Islet precursor cell (in vitro differentiated cells): ENCODE measurements at places on chromosomes 2 and 18.

GRCh38 chr2:33086400-33087015 is 139.8 kb downstream of the LTBP1 start:
- no peak for DNase-seq

GRCh38 chr2:161119483-161119882 is 40.7 kb upstream of the TANK start:
- no peak for DNase-seq

GRCh38 chr2:226601881-226602662 is 197.5 kb downstream of the IRS1 start:
- DNase-seq = no peak

DNA sequence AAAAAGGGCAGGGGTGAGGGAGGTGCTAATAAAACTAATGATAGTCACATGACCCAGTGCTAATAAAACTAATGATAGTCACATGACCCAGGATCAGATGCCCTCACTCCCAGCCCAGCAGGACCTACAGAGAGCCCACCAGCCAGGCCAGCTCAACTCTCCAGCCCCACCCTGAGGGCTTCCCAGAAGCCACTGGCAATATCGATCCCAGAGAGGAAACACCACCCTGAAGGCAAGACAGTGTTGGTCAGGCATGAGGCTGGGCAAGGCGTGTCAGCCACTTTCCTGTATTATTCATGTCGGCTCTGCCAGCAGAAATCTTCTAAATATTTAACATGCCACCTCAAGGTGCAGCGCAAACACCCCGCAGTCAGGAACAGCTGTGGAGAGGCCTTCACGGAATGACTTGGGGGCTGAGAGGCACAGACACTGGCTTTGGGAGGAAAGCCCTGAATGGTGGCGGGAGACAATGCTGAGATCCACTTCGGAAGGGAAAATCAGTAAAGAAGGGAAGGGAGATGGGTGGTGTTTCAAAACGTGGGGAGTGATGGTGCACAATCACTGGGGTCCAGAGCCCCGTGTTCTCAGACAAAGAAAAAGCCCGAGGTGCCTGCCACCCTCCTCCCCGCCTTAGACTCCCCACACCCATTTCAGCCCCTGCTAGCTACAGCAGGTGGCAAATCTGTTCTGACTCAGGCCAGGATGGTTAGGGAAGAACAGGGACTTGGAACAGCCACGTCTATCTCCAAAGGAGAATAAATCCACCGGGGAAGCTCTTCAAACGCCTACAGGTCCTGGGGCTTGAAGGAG is 1.4 kb downstream of the REEP1 start:
- DNase-seq = peak; percentile 45

GRCh38 chr2:217177720-217178119 is 317.9 kb upstream of the TNP1 start:
- DNase-seq = no peak

GRCh38 chr2:105789745-105790460 is 45.2 kb downstream of the NCK2 start:
- no peak for DNase-seq

DNA sequence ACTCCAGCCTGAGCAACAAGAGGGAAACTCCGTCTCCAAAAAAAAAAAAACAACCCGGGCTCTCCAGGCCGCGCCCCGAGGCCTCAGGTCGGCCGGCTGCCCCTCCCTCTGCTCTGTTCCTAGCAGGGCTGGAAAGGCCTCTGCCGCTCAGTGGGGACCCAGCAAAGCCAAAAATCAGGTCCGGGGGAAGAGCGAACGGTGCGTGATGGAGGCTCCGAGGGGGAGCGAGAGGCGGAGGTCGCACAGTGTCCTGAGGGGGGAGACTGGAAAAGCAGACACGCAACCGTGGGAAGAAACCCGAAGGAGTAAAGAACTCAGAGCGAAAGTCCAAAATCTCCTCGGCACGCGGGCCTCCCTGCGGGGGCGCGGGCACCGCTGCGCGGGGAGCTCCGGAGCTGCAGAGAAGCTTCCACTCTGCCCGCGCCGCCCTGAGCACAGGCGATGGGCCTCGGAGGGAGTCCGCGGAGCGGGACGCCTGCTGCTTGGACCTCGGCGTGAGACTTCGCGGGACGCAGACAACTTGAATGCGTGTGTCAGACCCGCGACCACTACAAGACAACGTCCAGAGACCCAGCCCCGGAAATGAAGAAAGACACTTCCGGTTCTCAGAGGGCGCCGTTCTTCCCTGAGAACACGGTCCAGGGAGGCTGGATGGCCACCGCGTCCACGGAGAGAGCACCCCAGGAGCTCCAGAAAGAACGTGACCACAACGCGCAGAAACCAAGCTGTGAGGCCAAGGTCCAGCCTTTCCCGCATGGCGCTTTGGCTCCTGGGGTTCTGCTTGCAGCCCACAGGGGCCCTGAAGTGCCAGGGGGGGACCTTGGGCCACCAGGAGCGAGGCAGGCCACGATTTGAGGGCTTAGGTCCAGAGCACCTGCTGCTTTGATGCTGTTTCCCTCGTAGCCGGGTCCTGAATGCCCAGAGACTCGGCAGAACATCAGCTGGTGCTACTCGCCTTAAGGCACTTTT is 219.8 kb downstream of the DPP10 start:
- DNase-seq = peak; percentile 71

DNA sequence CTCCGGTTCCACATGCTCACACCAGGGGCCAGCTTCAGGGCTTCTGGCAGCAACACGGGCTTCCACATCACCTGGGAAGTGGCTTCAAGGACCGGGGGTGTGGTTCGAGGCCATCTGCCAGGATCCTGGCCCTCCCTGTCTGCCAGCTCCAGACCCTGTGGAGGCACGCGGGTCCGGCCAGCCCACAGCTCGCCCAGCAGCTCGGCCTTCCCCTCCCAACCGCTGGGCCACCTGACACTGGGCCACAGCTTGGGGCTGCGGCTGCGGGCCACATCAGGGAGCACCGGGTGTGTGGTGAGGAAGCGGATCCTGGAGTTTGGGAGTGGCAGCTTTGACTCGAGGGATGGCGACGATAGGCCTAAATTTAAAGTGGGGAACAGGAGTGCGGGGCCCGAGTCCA is 7.0 kb downstream of the C2orf81 start:
- no peak for DNase-seq

GRCh38 chr2:140117386-140117785 is 1337.2 kb upstream of the NXPH2 start:
- no peak for DNase-seq

- no peak for DNase-seq
Observed at GRCh38 chr2:102783506-102784183, 21.8 kb downstream of the TMEM182 start.

GRCh38 chr2:32242331-32242730 is 22.4 kb downstream of the NLRC4 start:
- DNase-seq = no peak

DNA sequence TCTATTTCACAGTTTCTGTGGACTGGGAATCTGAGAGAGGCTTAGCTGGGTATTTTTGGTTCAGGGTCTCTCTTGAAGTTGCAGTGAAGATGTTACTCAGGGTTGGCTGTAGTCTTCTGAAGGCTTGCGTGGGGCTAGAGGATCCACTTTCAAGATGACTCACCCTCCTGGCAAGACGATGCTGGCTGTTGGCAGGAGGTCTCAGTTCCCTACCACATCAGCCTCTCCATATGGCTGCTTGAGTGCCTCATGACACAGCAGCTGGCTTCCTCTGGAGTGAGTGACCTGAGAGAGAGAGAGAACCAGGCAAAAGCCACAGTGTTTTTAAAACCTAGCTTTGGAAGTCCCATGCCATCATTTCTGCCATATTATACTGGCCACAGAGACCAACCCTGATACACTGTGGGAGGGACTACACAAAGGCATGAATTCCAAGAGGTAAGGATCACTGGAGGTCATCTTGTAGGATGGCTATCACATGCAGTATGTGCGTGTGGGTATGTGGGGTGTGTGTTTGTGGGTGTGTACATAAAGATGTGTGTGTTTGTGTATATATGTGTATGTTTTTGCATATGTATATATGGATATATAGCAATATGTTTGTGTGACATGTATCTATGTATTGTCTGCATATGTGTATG is 25.1 kb downstream of the DNPEP start:
- no peak for DNase-seq

DNA sequence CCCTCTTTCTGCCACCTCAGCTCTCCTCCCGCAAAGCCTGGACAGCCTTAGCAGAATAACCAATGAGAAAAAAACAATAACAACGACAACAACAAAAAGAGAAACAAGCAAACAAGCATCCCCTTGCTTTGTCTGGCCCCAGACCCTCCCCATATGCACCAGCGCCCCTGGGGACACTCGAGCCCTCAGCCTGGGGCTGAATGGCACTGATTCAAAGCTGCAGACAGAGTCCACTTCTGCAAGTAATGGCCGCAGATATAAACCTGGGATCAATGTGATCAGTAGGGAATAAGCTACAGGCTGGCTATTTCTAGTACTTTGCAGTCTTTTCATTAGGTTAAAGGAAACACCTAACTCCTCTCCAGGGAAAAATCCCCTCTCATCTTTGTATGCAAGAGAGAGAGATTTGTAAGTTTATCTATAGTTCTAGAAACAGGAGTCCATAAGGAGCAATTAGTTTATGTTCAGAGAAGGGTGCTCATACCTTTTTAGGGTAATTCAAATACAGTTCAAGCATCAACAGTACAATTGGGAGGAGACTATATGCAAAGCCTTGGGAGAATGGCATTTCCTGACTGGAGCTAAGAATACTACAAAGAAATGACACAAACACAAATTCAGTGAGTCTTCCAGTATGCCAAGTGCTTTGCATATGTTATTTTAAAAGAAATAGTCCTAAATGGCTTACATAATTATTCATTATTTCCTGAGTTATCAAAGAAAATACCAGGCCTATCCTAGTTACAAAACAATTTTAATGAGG is 122.3 kb upstream of the DDX18 start:
- no peak for DNase-seq

- no peak for DNase-seq
Observed at GRCh38 chr2:203869223-203870042, 1.9 kb downstream of the CTLA4 start.

GRCh38 chr2:12120281-12121150 is 374.1 kb downstream of the LPIN1 start:
- DNase-seq = no peak

- no peak for DNase-seq
Observed at GRCh38 chr2:235382179-235382578, 111.7 kb upstream of the AGAP1 start.

GRCh38 chr2:39947294-39948015 is 168.4 kb upstream of the THUMPD2 start:
- DNase-seq = no peak

- DNase-seq = peak; percentile 67
Observed at GRCh38 chr18:28045176-28045810, 131.6 kb downstream of the CDH2 start.

DNA sequence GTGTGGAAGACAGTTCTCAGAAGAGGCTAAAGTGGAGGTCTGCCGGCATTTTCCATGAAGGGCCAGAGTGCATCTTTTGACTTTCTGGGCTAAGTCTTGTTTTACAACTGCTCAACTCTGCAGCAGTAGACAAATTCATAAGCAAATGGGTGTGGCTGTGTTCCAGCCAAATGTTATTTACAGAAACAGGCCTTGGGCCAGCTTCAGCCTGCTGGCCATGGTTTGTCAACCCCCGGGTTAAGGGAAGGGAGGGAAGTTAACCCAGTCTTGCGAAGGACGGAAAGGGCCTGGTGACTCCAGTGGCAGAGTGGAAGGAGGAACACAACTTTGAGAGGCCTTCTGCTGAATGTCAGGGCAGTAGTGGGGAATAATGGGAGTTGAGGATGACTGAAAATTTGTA is 34.3 kb upstream of the NCKAP5 start:
- DNase-seq = no peak

GRCh38 chr2:150424406-150424805 is 63.1 kb downstream of the RND3 start:
- DNase-seq = no peak

- no peak for DNase-seq
Observed at GRCh38 chr18:2686349-2686968, 30.9 kb downstream of the SMCHD1 start.

DNA sequence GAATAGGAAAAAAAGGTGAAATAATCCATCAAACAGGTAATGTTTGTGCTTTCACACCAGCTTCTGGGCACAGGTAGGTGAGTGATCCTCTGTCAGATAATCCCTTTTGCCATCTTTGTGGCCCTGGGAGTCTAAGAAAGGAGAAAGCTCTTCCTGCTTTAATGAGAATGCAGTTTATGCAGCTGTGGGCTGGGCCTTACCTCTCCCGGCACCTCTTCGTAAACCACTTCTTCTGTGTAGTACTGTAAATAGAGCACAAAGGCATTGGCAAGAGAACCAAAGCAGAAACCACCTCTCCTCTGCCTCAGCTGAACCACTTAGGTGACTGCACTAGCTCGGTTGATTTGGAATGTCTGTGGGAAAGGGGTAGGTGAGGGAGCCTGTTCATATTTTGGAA is 4.9 kb downstream of the NEB start:
- no peak for DNase-seq

- DNase-seq = no peak
Observed at GRCh38 chr2:127093648-127094210, 13.2 kb downstream of the BIN1 start.

DNA sequence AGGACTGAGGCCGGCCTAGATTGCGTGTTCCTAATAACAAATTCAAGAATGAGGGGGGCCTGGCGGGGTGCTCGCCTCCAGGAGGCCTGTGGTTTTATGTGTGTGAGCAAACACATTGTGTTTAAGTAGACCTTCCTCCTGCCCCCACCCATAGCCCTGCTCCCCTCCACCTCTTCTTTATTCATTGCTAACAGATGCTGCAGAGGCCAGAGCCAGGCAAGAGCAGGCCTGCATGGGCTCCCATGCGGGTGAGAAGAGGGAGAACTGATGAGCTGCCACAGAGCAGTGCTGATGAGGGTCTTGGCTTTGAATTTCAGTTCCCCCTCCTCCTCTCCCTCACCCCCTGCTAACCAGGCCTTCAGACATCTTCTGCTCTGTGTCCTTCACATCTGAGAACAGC is 154.6 kb downstream of the OSR1 start:
- no peak for DNase-seq

- DNase-seq = no peak
Observed at GRCh38 chr2:77268626-77269025, 253.6 kb downstream of the LRRTM4 start.

DNA sequence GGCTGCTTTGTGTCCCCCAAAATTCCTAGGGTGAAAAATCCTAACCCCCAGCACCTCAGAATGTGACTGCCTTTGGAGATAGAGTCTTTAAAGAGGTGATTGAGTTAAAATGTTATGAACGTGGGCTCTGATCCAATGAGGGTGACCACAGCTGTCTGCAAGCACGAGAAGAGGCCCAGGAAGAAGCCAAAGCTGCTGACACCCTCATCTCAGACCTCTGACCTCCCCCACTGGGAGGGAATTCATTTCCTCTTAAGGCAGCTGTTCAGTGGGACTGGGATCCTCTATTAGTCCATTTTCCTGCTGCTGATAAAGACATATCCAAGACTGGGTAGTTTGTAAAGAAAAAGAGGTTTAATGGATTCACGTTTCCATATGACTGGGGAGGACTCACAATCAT is 544.4 kb downstream of the DCDC2C start:
- no peak for DNase-seq

- DNase-seq = no peak
Observed at GRCh38 chr2:215966274-215966673, 47.1 kb downstream of the MREG start.
